ENCODE measurements at places on chromosomes 16 and 17. TPM values are rescaled to one million over a fixed set of nuclear protein-coding genes. Genes with fewer than 3 reads are reported as not detected.
A peak's percentile ranks its signal among the peaks of the same experiment; 100 is the strongest.

Gene WRAP53
- polyA plus RNA-seq: 7.9 TPM

Gene NXN
- polyA plus RNA-seq: 65.3 TPM

- DNase-seq: no peak
These were observed 486.5 kb downstream of the CDH13 start for GRCh38 chr16:83113317-83113716.

Gene KRT33A
- polyA plus RNA-seq: not detected

Gene TERB1
- polyA plus RNA-seq: 0.07 TPM

DNA sequence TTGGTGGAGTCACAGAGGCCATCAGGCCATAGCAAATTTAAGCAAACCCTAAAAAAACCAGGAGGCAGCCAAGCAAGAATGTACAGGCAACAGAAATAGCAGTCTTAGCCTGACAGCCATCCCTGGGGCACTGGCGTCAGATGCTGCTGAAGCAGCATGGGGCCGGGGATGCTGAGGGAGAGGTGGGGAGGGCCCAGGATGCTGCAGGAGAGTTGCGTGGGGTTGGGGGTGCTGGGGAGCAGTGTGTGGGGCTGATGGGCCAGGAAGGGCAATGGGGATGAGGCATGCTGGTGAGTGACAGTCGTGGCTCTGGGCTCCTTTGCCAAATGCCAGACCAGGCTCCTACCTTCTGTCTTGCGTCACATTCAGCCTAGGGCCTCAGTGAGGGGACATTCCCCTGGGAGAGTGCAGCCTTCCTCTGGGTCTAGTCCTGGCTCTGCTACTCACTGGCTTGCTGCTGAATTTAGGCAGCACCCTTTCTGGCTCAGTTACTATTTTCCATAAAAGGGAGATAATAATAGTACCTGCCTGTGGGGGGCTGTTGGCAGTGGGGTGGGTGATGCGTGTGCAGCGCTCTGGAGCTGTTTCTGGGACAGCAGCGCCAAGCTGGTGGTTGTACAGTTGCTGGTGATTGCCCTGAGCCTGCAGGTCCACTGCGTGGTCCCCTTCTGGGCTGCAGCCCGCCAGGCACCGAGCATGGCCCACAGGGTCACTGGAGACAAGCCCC lies 88.1 kb downstream of the AMFR start:
- DNase-seq: no peak

DNA sequence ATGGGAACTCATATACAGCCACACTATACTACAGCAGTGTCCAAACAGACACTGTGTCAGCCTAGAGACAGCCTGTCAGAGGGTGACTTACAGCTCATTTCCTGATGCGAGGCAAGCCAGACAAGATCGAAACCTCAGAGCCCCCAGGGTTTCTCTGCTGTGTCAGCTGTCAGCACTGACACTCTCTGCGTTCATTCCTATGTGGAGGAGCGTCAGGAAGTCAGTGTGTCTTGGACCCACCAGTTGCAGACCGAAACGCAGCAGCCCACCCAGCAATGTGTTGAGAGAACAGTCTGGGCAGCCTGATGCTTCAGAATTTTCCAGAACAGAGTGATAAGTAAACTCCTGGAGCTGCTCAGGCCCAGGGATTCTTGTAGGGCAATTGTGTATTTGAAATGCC lies 20.6 kb upstream of the MAPT start:
- no peak for DNase-seq

Gene KRTAP17-1
- not detected for polyA plus RNA-seq

DNA sequence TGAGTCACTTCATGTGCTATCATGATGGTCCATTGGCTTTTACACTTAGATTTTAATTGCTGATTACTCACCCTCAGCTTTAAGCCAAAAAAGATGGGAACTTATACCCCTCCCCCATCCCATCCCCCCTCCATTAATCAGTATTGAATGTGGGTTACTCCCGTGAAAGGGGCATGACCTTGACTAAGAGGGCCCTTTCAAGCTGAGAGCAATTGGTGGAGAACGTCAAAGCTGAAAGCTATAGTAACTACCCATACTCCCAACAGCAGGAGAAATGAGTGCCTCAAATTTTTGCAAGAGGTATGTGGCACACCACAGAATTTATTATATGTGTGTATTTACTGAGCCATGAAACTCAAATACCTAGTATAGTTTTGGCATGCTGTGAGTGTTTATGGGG lies 99.7 kb upstream of the CDH8 start:
- DNase-seq: peak; percentile 26

DNA sequence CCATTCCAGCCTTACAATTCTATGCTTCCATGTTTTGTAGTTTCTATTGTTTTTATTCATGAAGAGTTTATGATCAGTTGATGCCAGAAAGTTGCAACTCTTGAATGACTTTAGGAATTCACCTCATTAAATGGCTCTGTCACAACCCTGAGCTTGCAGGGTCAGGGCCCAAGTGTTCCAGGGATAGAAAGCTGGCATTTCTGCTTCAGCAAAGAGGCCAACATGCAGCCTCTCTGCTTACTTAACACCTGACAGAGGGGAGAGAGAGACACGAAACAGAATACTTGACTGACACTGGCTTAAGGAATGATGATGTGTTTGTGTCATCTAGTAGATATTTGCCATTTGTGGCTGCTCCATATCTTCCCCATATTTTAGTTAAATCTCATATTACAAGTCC lies 328.1 kb downstream of the CA10 start:
- no peak for DNase-seq

- DNase-seq: no peak
These were observed 63.7 kb upstream of the AMZ2 start for GRCh38 chr17:68184141-68184571.

- DNase-seq: no peak
These were observed 12.2 kb upstream of the MRPS23 start for GRCh38 chr17:57861790-57862693.

All from BJ (cell line).